Panc1 (cell line): ENCODE measurements at places on chromosomes 5 and 9. TPM values are rescaled to one million over a fixed set of nuclear protein-coding genes. Genes with fewer than 3 reads are reported as not detected.

DNA sequence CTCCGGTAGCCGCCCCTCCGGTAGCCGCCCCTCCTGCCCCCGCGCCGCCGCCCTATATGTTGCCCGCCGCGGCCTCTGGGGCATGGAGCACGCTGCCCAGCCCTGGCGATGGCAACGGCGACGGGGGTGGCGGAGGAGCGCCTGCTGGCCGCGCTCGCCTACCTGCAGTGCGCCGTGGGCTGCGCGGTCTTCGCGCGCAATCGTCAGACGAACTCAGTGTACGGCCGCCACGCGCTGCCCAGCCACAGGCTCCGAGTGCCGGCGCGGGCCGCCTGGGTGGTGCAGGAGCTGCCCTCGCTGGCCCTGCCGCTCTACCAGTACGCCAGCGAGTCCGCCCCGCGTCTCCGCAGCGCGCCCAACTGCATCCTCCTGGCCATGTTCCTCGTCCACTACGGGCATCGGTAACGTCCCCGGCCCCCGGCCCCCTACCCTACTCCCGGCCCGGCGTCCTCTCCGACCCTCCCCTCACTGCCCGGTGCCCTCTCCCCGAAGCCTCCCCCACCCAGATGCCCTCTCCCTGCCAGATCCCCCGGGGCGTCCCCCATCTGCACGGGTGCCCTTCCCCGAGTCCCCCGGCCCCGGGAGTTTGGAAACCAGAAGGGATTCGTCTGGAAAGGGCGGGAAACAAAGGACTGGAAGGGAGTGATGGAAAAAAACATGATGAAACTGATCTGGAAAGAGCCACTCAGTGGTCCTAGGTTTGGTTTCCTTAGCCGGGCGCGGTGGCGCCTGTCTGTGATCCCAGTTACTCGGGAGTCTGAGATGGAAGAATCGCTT lies 417 bp downstream of the SRD5A1 start:
- peaks cover 26% of the 10 kb centered on the region for H3K36me3 ChIP-seq
- peak overlapping the region; percentile 98 for H3K27ac ChIP-seq
- no peak for DNase-seq
- peak overlapping the region; percentile 100 for H3K4me3 ChIP-seq
- H3K4me1 ChIP-seq, result peaks cover 34% of the 10 kb centered on the region
- H3K27me3 ChIP-seq, result no peaks in the 10 kb centered on the region

DNA sequence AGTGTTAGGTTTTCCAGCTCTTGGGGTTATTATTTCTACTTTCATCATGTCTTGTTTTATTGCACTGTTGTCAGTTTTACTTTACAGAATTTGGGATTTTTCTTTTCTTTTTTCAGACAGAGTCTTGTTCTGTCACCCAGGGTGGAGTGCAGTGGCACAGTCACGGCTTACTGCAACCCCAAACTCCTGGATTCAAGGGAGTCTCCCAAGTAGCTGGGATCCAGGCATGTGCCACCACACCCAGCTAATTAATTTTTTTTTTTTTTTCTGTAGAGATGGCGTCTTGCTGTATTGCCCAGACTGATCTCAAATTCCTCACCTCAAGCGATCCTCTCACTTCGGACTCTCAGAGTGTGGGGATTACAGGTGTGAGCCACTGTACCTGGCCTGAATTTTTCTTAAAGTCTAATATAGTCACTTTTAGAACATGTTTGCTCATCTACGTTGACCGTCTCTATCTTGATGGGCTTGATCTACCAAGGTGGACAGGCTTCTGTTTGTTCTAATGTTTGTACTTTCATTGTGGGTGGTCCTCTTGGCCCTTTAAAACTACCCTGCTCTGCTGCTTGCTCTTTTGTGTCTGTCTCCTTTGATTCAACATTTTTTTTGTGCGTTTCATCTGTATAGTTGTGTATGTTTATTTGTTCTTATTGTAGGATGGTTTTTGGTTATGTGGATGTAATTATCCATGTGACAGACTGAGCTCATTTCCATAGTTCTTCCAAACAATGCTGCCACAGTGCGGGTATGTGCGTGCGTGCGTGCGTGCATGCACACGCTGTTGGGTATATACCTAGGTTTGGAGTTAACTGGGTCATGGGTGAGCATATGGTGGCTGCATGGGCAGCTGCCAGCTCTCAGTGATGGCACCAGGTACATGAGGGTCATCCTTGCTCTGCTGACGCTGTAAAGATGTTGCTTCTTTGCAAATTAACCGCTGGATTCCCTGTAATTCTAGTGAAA lies 18.1 kb downstream of the PRRC2B start:
- no peak for DNase-seq
- no peak overlapping the region for H3K4me3 ChIP-seq
- no peaks in the 10 kb centered on the region for H3K27me3 ChIP-seq
- H3K4me1 ChIP-seq, result peaks cover 50% of the 10 kb centered on the region
- H3K36me3 ChIP-seq, result no peaks in the 10 kb centered on the region
- H3K27ac ChIP-seq, result no peak overlapping the region

DNA sequence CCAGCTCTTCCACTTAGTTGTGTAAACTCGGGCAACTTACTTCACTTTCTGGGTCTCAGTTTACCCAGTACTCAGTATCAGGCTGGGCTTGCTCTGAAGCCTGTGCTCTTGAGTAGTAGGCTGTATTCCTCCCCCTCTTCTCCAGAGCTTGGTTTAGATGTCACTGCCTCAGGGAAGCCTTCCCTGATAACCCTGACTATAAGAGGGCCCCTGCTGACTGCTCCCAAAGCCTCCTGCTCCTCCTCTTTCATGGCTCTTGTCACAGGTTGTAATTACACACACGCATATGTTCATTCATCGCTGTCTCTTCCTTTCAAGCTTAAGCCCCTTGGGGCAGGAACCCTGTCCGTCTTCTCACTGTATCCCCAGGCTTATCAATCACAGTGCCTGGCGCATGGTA lies 140.2 kb downstream of the RGS3 start:
- H3K27me3 ChIP-seq, result no peaks in the 10 kb centered on the region
- no peak for DNase-seq
- no peak overlapping the region for H3K4me3 ChIP-seq
- H3K27ac ChIP-seq, result no peak overlapping the region
- H3K4me1 ChIP-seq, result no peaks in the 10 kb centered on the region

DNA sequence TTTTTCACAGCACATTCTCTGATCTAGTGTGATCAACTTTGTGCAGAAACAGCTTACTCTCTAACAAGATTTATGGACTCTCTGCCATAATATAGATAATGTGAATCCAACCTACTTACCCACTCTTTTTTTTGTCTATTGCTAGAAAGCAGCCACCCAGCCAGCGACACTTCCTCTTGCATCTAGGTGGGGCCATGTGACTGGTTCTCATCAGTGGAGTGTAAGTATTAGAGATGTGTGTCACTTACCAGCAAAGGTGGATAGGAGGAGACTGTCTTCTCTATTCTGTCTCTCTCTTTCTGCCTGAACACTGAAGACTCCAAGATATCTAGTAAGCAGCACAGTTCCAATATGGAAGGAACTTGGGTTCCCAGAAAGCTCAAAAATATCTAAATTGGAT lies 174.8 kb downstream of the MCTP1 start:
- no peak for DNase-seq
- no peaks in the 10 kb centered on the region for H3K36me3 ChIP-seq
- no peaks in the 10 kb centered on the region for H3K27me3 ChIP-seq
- no peaks in the 10 kb centered on the region for H3K4me1 ChIP-seq
- H3K27ac ChIP-seq, result no peak overlapping the region

SLC45A2 gene
- total RNA-seq, result not detected

FSTL4 gene
- 0.18 TPM for total RNA-seq

ADGRV1 gene
- total RNA-seq, result 0.49 TPM

- no peak overlapping the region for H3K4me3 ChIP-seq
- H3K27me3 ChIP-seq, result no peaks in the 10 kb centered on the region
- no peaks in the 10 kb centered on the region for H3K4me1 ChIP-seq
- H3K36me3 ChIP-seq, result no peaks in the 10 kb centered on the region
- no peak overlapping the region for H3K27ac ChIP-seq
Measured at GRCh38 chr5:95102080-95102479, 182.8 kb downstream of the MCTP1 start.

DNA sequence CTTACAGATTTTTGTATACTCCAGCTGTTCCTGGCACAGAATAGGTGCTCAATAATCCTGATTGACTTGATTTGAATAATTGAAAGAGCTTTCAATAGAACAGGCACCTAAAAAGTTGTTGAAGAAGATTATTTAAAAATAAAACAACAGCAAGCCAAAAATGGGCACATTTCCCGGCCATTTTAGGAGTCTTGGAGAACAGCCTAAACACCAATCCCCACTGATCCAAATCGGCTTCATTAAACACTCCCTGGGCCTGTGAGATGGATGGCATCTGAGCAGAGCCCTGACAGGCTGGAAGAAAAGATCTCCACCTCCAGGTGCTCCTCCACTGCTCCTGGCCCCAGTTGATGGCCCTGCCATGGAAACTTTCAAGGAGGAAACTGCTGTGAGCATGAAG lies 213.3 kb downstream of the MAN2A1 start:
- no peaks in the 10 kb centered on the region for H3K4me1 ChIP-seq
- no peak for DNase-seq
- H3K27me3 ChIP-seq, result no peaks in the 10 kb centered on the region
- H3K36me3 ChIP-seq, result no peaks in the 10 kb centered on the region
- H3K4me3 ChIP-seq, result no peak overlapping the region
- no peak overlapping the region for H3K27ac ChIP-seq

GRCh38 chr9:89929673-89930480 lies 325.1 kb downstream of the GADD45G start:
- no peaks in the 10 kb centered on the region for H3K4me1 ChIP-seq
- no peak for DNase-seq
- H3K4me3 ChIP-seq, result no peak overlapping the region
- H3K36me3 ChIP-seq, result no peaks in the 10 kb centered on the region

MGAT1 gene
- total RNA-seq, result 113 TPM

GRCh38 chr5:5456858-5457257 lies 34.4 kb downstream of the ICE1 start:
- no peak overlapping the region for H3K4me3 ChIP-seq
- H3K27me3 ChIP-seq, result no peaks in the 10 kb centered on the region
- peaks cover 38% of the 10 kb centered on the region for H3K36me3 ChIP-seq
- H3K4me1 ChIP-seq, result no peaks in the 10 kb centered on the region
- DNase-seq, result no peak
- H3K27ac ChIP-seq, result no peak overlapping the region

DNA sequence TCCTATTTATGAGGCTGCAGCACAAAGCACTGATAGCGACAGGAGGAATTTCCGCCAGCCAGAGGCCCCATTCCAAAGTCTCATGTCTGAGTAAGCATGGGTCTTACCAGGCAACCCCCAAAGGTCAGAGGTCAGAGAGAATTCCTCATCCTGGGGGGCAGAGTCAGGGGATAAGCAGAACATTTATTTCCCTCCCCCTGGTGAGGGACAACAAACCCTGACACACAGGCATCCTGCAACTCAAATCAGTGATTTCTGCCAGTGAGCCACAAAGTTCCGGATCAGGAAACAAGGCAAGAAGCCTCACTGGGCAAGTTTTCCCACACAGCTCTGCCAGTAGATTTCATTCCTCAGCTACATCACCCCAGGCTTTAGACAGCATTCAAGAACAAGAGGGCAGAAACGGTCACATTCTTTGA lies 37.0 kb downstream of the ADAMTS12 start:
- no peaks in the 10 kb centered on the region; the same call in 1 of the 2 replicates for H3K27me3 ChIP-seq
- no peaks in the 10 kb centered on the region for H3K36me3 ChIP-seq
- no peak overlapping the region for H3K4me3 ChIP-seq
- no peak overlapping the region for H3K27ac ChIP-seq

GRCh38 chr9:113621309-113621791 lies 157.8 kb downstream of the RGS3 start:
- H3K27ac ChIP-seq, result peak overlapping the region; percentile 70
- DNase-seq, result no peak
- peaks cover 16% of the 10 kb centered on the region for H3K4me1 ChIP-seq
- no peaks in the 10 kb centered on the region for H3K36me3 ChIP-seq
- no peaks in the 10 kb centered on the region for H3K27me3 ChIP-seq
- H3K4me3 ChIP-seq, result no peak overlapping the region

CD180 gene
- not detected for total RNA-seq

LRRC26 gene
- 0.69 TPM for total RNA-seq

DNA sequence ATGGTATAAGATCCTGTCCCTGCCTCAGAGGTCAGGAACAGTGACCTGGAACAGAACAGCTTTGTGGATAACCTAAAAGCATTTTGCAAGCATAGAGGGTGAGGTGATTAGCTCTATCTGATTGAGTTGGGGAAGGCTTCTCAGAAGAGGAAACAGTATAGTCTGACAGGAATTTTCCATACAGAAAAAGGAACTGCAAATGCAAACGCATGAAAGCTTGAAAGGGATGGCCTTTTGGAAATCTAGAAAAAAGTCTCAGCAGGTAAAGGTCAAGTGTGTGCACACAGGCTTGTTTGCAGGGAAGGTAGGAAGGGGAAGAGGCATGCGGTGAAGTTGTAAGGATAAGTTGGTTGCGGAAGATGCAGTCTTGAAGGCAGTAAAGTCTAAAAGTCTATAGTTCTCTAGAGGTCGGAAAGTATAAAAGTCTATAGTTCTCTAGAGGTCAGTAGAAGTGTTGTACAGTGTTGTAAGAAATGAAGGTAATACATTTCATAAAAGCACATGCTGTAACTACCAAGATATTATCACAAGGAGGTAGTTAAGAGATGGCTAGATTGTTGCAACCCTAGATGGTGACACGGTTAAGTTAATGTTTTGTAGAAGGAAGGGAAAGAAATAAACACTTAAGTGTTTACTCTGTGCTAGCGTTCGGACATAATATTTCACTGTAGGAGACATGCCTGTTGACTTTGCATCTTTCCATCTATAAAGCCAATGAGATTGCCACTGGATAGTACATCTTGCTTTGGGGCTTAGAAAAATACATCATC lies 16.7 kb upstream of the HSPB3 start:
- H3K27me3 ChIP-seq, result no peaks in the 10 kb centered on the region
- H3K4me1 ChIP-seq, result no peaks in the 10 kb centered on the region
- no peak for DNase-seq
- H3K36me3 ChIP-seq, result no peaks in the 10 kb centered on the region
- no peak overlapping the region for H3K27ac ChIP-seq

DNA sequence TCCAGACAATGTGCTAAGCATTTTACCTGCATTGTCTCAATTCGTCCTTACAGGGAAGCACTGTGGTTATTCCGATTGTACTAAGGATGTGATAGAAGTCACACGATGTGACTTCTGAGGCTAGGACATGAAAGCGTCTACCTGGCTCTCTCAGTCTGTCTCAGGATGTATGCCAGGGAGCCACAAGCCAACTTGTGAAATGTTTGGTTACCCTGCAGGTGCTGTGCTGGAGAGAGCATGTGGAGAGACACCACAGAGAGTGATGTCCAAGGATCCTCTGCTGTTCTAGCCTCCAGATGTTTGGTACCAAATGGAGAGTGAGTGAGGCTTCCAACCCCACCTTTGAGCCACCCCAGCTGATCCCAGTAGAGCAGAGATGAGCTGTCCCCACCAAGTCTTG lies 120.1 kb upstream of the IL12B start:
- no peaks in the 10 kb centered on the region for H3K36me3 ChIP-seq
- no peak for DNase-seq
- H3K27me3 ChIP-seq, result no peaks in the 10 kb centered on the region
- 0 out of 2 replicates have a peak, but pooled peaks cover 3% of the 10 kb centered on the region for H3K4me1 ChIP-seq
- no peak overlapping the region for H3K4me3 ChIP-seq
- no peak overlapping the region for H3K27ac ChIP-seq

GRCh38 chr9:74496819-74497747 lies at the start of gene RORB:
Gene RORB, plus strand, starts transcription at chr9:74497335. Its CDS starts 642 bp downstream, at chr9:74497977.
- DNase-seq, result no peak
- H3K27me3 ChIP-seq, result peaks cover 5% of the 10 kb centered on the region; the same call in 1 of the 2 replicates
- H3K36me3 ChIP-seq, result no peaks in the 10 kb centered on the region
- peak within 1 kb of the TSS; percentile 32 for H3K4me3 ChIP-seq

PCDHGC5 gene
- 0.36 TPM for total RNA-seq

HSD17B3 gene
- total RNA-seq, result 0.39 TPM

GRCh38 chr5:124463851-124464250 lies 282.6 kb downstream of the ZNF608 start:
- no peaks in the 10 kb centered on the region for H3K27me3 ChIP-seq
- DNase-seq, result no peak
- no peak overlapping the region for H3K4me3 ChIP-seq
- H3K36me3 ChIP-seq, result no peaks in the 10 kb centered on the region
- H3K4me1 ChIP-seq, result no peaks in the 10 kb centered on the region
